Activated CD8-positive, alpha-beta memory T cell treated with anti-CD3 and anti-CD28 coated beads for 1 hour (primary cell): ENCODE measurements at places on chromosomes 4 and X.

DNA sequence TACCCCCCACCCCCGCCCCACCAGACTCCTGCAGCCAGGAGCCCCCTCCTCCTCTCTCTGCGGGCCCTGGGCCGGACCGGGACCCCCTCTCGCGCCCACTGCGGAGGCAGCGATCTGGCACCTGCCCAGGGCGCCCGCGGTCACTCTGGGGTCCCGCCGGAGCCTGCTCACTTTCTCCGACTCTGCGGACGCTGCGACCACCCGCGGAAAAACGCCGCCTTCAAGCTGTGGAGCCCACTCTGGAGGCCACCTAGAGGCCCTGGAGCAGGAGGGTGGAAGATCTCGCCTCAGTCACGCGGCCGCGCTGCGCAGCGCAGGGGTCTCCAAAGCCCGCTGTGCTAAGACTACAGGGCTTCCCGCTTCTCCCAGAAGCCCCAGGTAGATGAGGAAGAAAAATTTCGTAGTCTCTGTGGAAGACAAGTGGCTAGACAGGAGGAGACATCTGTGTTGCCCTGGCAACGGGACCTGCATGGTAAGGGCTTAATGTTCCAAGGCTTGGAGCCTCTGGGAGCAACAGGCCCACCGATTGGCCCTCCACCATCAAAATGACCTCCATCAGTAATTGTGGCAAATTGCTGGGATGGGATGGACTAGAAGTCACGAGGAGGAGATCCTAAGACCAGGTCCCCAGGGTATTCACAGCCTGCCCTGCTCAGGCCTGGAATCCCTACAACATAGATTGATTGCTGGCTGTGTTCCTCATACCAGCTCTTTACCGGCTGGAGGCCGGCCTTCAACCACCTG lies at the start of gene PNMA6F:
Gene PNMA6F, minus strand, starts transcription at position 387 of the 744 bp plus-strand sequence. CDS start 1,093 bp downstream, outside the sequence.
- no peak for DNase-seq

DNA sequence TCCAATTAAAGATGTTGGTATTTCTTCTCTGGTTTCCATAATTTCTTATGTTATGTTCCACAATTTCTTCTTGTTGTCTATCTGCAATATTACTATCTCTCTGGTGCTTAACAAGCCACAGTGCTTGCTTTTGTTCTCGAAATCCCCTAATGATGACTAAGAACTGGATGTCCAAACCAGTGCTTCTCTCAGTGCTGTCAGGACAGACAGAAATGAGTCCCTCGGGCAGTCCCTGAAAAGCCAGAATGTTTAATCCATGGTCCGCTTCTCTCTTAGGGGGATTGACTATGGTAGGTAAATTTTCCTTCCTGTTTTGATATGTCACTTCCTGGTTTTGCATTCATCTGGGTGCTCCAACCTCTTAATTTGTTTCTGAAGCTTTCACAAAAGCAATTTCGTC lies 321.6 kb upstream of the PCDH10 start:
- no peak for DNase-seq

DNA sequence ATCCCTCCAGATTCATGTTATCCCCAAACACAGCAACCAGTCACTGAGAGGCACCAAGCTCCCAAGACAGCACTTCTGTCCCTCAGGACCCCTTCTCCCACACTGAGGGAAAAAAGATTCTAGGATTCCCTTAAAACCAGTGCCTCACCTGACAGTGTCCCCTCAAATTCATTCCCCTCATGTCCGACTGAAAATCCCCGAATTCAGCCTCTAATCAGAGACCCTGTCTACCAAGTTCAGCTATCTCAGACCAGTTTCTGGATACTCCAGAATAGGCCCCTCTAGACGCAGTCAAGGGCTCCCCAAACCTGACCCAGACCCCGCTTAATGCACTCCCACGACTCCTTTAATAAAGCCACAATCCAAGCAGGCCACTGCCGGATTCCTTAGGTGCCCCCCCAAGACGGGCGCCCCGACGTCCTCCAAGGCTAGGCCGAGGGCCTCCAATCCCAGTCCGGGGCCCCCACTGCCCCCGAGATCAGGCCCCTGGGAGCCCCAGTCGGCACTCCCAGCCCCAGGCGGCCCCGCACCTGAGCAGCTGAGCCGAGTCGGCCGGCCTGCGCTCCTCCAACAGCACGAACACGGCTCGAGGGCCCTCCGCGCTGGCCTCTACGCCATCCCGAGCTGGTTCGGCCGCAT lies 457 bp downstream of the TFE3 start:
- no peak for DNase-seq

DNA sequence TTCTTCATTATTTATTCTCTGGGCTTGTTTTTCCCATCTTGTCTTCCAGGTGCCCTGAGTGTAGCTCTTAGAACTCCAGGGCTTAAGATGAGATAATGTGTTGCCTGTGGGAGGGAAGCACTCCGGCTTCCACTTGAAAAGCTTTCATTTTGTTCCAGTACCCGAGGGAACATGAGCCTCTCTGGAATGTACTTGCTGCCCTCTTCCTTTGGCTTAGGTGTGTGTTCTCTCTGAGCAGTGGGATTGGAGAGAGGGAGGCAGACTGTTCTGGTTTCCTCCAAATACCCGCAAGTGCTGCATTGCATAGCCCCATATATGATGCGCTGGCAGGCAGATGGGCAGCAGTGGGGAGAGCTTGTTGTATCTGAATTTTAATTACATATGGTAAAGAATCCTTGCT lies 861 bp upstream of the DTHD1 start:
- no peak for DNase-seq

- DNase-seq, result no peak
Measured at GRCh38 chr4:88756149-88756548, 58.5 kb upstream of the NAP1L5 start.

DNA sequence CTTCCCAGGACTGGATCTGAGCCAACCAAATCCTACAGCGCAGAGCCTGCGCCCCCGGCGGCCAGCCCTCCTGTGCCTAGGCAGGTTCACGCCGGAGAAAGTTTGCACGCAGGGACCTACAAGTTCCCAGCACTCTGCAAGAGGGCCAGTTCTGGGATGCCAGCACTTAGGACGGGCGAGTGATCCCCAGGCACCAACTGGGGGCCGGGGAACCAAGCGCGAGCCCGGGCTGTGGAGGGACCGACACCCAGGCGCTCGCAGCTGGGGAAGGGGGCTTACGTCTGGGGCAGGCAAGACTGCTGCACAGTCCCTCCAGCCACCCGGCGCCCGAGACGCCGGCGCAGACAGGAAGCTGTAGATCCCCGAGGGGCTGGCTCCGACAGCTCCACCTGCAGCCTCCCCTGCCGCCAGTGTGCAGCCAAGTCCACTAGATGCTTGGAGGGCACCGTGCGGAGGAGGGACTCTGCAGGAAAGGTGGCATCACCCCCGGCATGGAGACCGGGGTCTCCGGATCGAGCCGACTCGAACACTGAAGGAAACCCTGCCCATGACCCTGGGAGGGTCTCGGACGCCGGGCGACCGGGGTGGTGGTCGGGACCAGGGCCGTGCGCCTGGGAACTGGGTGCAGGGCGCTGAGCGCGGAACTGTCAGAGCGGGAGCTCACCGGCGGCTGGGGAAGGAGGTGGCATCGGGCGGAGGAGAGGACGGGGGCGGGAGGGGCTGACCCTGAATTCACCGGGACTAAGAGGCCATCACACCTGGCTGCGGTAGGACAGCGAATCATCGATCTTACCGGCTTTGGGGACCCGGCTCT lies 566 bp downstream of the CORIN start:
- peak; percentile 17 for DNase-seq

DNA sequence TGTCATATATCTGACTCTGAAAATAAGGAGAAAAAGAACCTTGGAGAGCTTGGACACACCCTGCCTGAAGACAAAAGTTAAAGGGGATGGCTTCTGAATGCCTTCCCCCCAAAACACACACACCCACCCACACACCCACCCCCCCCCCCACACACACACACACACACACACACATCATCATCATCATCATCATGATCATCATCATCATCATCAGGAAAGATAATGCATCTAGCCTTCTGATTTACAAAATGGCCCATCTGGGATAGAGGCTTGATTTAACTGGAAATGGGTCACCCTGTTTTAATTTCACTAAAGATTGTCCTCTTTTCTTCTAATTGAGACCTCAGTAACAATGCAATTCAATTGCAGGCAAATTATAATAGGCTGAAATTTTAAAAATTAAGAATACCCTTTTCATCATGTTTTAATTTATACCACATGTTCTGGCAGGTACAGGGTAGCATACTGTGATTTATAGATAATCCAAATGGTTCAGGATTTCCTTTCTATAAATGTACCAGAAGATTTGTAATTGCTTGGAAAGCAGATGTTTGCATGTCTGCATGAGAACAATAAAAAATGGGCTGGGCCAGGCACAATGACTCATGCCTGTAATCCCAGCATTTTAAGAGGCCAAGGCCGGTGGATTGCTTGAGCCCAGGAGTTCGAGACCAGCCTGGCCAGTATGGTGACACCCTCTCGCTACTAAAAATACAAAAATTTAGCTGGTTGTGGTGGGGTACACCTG lies 56.5 kb downstream of the TRIM2 start:
- no peak for DNase-seq

GRCh38 chr4:32858971-32859370 lies 2138.8 kb downstream of the PCDH7 start:
- no peak for DNase-seq

DNA sequence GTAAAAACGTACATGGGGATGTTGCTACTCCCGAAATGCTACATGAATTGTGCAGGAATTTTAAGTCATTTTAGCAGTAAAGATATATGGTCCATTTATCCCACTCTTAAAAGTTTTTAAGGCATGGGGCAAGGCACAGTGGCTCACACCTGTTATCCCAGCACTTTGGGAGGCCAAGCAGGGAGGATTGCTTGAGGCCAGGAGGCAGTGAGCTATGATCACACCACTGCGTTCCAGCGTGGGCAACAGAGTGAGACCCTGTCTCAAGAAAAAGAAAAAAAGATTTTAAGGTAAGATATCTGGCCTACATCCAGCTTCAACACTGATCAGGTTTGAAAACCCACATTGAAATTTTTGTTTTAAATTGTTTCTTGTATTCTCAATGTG lies 1.2 kb upstream of the SEC24D start:
- no peak for DNase-seq

DNA sequence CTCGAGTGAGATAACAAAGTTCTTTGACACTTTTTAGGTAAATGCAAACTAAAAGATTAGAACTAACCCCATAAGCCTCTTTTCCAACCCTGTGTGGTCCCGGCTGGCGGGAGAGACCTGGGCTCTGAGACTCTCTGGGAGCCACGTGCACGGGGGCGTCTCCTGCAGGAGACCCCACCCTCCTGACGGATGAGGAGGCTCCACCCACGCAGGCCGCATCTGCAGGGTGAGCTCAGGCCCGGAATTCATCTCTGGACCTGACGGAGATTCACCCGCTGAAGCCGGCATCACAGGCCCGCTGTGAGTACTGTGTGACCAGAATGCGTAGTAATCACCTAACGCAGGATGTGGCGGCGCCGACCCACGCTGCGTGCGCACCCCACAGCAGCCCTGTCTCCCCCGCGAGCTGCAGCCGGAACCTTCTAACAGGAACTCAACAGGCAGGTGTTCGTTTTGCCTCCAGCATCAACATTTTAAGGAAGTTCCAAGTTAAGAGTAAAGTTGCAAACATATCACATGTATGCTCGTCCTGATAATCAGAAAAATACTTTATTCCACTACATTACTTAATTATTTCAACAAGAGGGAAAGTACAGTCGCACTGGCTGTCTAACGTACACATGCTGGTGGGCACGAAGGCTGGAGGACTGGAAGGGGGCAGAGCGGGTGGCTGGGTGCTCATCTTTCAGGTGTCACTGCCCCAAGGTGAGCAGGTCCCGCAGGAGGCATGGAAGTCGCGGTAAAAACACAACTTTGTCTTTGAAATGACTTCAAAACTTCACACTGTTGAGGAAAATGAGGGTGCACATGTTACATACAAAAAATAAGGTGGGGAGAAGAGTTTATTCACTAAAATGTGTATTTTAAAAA lies 44.5 kb downstream of the FGFRL1 start:
- peak; percentile 72 for DNase-seq

DNA sequence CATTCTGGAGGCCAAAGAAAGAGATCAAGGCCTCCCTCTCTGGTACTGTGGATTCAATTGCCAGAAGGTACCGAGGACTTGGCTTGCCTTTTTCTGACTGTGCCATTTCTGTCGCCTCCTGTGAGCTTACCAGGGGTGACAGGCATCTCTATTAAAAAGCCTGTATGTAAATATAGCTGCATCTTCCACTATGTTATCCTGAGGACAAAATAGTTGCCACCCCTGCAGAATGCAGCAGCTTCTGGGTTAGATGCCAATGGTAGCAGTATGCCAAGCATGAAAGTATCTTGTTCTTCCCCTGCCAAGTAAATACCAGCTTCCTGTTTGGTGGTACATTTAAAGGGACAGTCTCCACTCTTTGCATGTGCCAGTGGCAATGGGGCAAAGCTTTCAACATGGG lies 10.7 kb downstream of the TRPC5OS start:
- no peak for DNase-seq

DNA sequence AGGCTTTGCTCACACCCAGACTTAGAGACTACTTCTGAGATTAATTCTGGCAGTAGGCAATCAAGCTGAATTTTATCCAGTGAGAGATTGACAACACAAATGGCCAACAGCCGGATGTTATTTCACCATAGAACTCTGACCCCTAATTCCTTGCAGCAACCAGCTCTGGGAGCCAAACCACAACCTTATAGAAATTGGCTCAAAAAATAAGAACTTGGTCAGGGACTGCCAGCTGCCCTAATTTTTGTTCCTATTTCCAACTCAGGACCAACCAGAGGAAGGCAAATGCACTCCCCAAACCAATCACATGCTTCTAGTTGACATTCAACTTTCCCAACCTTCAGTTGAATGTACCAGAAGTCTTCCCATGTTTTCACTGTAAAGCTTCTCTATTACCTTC lies 269.7 kb downstream of the HS3ST1 start:
- DNase-seq, result no peak

- no peak for DNase-seq
Measured at GRCh38 chr4:122423246-122423645, 33.3 kb downstream of the IL2 start.

GRCh38 chr4:17701138-17701839 lies 80.1 kb downstream of the FAM184B start:
- DNase-seq, result no peak

GRCh38 chr4:41517747-41518146 lies 20.2 kb upstream of the LIMCH1 start:
- no peak for DNase-seq

- DNase-seq, result peak; percentile 3
Measured at GRCh38 chrX:136209016-136209738, 42.0 kb downstream of the MAP7D3 start.

DNA sequence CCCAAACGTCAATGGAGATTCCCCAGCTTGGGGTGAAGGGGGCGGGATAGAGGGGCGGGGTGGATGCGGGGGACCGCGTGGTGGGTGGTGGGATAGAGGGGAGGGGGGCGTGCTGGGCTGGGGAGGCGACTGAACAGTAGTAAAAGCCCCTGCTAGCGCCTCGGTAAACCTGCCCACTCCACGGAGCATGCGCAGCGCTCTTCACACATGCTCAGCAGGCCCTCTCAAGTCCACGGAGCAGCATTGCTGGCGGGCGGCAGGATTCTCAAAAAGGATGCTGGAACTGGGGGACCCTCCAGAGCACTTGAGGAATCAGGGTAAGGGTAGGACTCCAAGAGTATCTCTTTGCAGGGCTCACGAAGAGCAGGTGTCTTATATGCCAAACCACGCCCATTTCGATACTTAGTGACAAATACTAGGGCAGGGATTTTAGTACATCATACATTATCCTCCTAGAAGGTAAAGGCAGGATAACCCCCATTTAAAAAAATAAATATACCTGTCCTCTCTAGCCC lies 378 bp upstream of the RPS6KA6 start:
- no peak for DNase-seq

- DNase-seq, result no peak
Measured at GRCh38 chrX:16212024-16212423, 44.7 kb downstream of the MAGEB17 start.
